Lower leg skin (tissue), 4 donors: ENCODE measurements at places on chromosomes 3 and 15.
A peak's percentile ranks its signal among the peaks of the same experiment; 100 is the strongest.

- no peak for DNase-seq
Measured at GRCh38 chr3:157373783-157374182, 62.9 kb upstream of the PTX3 start.

GRCh38 chr3:188362405-188362831 lies 208.5 kb downstream of the LPP start:
- no peak for DNase-seq

DNA sequence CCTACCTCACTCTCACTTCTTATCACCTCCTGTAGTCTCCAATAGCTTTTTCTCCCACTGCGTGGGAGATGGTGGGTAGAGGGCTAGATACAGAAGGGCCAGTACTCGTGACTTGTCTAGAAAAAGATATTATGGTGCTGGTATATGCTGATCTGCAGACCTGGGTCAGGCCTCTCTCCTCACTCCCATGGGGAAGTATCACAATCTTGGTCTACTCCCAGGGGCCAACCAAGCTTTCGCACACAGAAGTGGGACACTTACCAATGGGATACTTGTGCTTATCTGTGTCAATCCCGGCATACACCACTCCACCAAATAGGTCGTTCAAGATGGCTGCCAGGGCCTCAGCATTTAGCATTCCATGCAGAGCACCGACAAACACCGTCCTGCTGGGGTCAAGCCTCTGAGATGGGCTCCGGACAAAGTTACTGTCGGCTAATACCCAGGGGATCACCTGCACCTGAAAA lies 9.0 kb upstream of the RPS17 start:
- no peak for DNase-seq

- DNase-seq, result no peak
Measured at GRCh38 chr15:72124218-72124617, 6.0 kb downstream of the SENP8 start.

- DNase-seq, result no peak
Measured at GRCh38 chr3:116018646-116019045, 395.3 kb downstream of the GAP43 start.

DNA sequence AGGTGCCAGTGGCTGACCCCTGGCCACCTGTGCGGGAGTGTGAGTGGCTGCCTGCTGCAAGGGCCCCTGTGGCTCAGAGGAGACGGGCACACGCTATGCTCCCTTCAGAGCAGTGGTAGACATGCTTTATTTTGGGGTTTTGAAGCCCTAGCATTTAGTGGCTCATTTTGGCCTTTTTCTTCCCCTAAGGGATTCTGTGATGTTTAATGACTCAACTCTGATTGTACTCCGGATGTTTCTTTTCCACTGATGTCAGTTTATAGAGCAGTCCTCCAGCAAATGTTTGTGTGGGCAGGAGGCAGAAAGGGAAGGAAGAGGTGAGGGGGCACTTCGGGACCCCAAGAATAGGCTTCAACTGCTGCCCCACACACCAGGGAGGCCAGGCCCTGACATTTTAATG lies 288.9 kb upstream of the C2CD4B start:
- no peak for DNase-seq

GRCh38 chr3:187783098-187783497 lies 37.8 kb upstream of the BCL6 start:
- peak; percentile 44 for DNase-seq

- no peak for DNase-seq
Measured at GRCh38 chr15:98770984-98771383, 122.6 kb downstream of the IGF1R start.

GRCh38 chr15:89492111-89492641 lies 4.2 kb downstream of the RHCG start:
- DNase-seq, result no peak

- no peak for DNase-seq
Measured at GRCh38 chr3:37375184-37376127, 201.1 kb upstream of the LRRFIP2 start.

- DNase-seq, result no peak
Measured at GRCh38 chr15:44147636-44148035, 47.4 kb downstream of the FRMD5 start.

DNA sequence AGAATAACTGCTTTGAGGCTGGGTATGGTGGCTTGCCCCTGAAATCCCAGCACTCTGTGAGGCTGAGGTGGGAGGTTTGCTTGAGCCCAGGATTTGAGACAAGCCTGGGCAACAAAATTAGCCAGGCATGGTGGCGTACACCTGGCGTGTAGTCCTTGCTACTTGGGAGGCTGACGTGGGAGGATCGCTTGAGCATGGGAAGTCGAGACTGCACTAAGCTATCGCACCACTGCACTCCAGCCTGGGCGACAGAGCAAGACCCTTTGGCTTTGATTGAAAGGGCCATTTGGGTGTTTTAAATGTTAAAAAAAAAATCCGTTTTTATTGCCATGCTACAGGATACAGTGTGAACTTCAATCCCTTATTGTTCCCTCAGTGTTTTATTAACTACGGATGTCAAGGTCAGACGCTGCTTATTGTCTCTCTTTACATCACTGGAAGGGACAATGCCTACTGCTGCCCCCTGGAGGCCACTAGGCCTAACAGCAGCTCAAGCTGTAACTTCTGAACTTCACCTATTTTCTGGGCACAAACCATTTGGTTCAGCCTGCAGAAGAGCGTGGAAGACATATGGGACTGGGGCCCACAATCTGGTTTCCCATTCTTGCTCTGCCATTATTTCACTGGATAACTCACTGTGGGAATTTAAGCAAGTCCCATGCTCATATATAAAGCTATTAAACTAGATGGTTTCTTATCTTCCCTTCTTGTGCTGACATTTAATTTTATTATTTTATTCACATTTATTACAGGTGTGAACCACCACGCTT lies 15.3 kb upstream of the IREB2 start:
- DNase-seq, result peak; percentile 90

- no peak for DNase-seq
Measured at GRCh38 chr3:147365196-147366115, 40.9 kb downstream of the ZIC4 start.

- DNase-seq, result no peak
Measured at GRCh38 chr15:36468746-36469145, 110.7 kb upstream of the CDIN1 start.

GRCh38 chr15:41231422-41232226 lies 556 bp downstream of the CHP1 start:
- no peak for DNase-seq

DNA sequence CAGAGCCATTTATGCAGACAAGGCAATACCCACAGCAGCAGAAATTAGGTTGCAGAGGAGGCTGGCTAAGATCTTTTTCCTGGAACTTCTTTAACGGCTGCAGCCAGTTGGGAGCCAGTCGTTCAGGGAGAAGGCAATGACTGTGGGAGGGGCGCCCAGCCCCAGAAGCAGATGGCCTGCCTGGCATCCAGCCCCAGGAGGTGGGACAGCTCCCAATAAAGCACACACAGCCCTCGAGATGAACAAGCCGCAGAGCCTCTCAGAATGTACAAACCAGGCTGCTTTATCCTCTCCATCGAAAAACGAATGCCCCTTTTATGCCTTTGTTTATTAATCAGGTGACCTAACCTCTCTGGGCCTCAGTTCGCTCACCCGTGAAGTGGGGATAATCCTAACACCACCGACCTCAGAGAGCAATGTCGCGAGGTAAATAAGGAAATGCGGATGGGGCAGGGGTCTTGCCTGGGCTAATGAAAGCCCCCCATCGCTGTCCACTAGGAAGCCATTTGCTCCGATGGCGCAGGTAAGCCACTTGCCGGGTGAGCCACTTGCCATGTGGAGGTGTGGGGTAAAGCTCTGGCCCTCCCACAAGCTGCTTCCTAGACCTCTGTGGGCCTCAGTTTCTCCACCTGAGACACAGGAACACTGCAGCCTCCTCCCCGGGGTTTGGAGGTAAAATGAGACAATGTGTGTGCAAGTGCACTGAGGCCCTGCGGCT lies 35.8 kb downstream of the MGLL start:
- peak; percentile 77 for DNase-seq

DNA sequence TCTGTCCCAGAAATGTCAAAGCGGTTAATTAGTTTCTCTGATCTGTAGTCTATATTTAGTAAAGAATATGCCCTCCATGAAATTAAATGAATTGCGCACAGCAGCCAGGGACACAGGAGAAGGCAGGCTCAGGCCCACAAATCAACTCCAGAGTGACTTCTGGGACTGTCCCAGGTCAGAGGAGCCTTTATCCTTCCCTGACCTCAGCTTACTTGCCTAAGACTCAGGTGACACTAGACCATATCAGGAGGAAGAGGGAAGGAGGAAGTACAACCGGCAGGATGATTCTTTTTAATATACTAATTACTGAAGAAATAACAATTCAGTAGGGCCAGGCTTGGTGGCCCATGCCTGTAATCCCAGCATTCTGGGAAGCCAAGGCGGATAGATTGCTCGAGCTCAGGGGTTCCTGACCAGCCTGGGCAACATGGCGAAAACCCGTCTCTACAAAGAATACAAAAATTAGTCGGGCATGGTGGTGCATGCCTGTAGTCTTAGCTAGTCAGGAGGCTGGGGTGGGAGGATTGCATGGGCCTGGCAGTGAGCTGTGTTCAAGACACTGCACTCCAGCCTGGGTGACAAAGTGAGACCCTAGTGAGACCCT lies 1.8 kb upstream of the GPR15 start:
- no peak for DNase-seq

DNA sequence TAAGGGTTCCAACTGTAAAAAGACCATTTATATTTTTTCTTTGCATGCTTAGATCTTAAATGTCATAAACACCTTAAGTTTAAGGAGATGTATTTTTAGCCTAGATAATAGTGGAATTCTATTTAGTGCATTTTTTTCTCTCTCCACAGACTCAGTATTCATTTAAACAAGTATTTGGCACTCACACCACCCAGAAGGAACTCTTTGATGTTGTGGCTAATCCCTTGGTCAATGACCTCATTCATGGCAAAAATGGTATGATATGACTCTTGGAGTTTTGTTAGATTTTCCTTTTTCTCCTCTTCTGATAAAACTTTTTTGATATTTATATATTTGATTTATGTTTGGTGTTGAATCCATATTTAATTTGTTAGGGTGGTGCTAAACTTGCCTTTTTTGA lies 7.3 kb downstream of the KIF23 start:
- no peak for DNase-seq

GRCh38 chr3:52468336-52468735 lies 12.9 kb downstream of the NISCH start:
- DNase-seq, result no peak

GRCh38 chr3:180036092-180036670 lies 556 bp downstream of the PEX5L start:
- no peak for DNase-seq

GRCh38 chr3:89522155-89522554 lies 414.7 kb downstream of the EPHA3 start:
- DNase-seq, result no peak

DNA sequence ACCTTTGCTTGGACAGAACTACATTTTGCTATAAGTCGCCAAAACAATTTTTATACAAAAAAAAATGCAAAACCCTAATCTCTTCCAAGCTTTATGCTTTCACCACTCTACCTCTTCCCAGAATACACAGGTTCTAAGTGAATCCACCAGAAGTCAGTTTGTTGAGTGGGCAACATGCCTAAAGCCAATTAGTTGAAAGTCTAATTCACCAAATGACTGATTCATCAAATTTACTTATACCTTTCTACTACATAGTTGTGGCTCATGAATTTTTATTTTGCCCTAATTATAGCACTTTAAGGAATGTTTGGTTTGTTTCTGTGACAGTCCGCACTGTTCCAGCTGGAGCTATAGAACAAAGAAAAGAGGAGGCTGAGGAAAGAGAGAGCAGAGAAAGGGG lies 265.9 kb upstream of the TGFBR2 start:
- DNase-seq, result no peak

DNA sequence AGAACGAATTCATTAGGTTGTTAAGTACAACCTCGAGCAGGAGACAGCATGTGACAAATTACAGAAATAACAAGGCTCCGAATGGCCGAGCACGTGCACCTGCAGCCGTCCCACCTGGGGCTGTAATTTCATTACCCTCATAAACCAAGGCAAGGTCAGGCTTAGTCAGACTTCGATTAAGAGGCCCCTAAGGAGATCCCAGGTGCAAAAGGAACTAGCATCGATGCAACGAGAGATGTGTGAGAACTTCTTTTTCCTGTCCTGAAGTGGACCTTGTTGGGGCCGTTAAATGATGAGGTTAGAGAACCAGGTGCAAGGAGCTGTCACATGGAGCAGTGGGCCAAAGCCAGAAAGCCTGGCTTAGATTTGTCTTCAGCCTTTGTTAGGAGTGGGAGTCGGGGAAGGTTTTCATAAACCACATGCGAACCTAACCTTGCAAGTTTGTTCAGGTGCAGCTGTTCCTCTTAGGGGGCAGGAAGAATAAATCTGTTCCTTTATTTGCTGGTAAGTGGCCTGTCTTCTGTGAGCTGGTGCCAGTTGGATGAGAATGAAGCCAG lies 559.9 kb upstream of the MCTP2 start:
- DNase-seq, result no peak

DNA sequence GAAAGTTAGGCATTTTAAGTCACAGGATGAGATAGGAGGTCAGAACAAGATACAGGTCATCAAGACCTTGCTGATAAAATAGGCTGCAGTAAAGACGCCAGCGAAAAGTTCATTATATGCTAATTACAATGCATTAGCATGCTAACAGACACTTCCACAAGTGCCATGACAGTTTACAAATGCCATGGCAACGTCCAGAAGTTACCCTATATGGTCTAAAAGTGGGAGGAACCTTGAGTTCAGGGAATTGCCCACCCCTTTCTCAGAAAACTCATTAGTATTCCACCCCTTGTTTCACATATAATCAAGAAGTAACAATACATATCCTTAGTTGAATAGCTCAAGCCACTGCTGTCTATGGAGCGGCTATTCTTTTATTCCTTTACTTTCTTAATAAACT lies 92.7 kb upstream of the PLXND1 start:
- no peak for DNase-seq

GRCh38 chr15:43218908-43219706 lies 1.7 kb downstream of the EPB42 start:
- DNase-seq, result peak; percentile 57

GRCh38 chr15:90820481-90820880 lies 47.9 kb upstream of the FURIN start:
- no peak for DNase-seq

DNA sequence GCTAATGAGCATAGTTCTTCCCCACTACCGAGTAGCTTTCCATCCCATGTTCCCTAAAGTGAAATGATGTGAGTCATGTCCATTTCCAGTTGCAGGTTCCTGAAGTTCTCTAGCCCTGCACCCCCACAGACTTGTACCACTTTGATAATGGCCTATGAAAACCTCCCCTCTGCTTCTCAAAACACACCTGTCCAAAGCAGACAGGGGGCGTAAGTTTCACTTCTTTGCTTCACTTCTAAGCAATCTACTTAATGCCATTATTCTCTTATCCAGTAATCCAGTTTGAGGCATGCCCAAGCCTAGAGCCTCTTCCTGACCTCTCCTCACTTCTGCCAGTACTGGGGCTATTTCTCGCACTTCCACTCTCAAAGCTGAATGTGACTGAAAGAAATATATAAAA lies 305.1 kb downstream of the IGSF11 start:
- DNase-seq, result no peak

- peak; percentile 94 for DNase-seq
Measured at GRCh38 chr15:99143655-99144610, 39.1 kb downstream of the SYNM start.
